ENCODE measurements at places on chromosomes 4 and X.

- DNase-seq = no peak
Measured at GRCh38 chr4:70298051-70298450, 36.7 kb upstream of the CABS1 start.

DNA sequence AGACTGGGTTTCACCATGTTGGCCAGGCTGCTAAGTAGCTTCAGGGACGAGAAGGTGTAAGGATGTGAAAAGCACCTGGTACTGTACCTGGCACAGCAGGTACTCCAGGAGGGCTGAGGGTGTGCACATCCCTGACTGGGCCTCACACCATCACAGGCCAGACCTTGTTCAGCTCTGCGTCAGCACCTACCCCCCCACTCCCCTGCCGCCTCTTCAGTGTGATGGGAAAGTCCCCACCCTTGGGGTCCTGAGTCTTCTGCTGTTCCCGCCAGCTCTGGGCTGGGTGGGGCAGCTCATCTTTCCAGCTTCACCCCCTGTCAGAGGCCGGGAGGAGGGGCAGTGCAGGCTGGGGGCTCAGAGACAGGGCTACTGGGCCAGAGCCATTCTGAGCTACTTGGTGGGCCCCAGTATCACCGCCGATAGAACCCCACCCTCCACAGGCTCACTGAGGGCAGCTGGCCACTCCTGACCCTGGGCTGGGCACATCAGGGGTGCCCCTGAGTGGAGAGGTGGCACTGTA is 6.7 kb upstream of the SH3BP2 start:
- DNase-seq = no peak

DNA sequence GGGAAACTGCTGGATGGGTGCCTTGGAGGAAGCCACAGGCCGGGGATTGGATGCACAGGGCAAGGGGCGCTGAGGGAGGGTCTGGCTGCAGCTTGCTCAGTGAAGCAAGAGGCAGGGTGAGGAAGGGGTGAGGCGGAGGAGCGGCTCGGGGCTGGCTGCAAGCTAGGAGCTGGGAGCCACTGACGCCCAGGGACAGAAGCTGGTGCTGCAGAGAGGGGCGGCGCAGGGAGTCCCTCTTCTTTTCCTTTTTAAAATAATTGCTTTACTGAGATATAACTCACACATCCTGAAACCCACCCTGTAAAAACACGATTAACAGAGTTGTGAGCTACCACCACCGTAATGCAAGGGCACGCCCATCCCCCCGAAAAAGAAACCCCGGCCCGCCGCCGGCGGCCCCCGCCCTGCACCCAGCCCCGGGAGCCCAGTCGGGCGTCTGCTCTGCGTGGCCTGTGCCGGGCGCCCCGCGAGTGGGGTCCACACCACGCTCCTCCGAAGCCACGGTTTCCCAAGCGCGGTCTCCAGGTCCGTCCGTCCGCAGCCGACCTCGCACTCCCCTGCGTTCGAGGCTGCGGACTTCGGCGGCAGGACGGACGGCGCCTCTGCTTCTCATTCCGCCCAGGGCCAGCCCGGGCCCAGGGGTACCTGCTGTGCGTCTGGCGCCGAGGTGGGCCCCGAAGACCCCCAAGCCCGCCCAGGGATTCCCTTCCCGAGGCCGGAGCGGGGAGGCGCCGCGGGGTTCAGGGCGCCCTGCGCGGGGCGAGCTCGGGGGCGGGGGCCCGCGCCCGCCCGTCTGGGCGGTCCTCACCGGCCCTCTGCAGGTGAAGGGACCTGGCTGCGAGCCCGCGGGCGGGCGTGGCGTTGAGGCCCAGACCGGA is 866 bp upstream of the UVSSA start:
- no peak for DNase-seq

DNA sequence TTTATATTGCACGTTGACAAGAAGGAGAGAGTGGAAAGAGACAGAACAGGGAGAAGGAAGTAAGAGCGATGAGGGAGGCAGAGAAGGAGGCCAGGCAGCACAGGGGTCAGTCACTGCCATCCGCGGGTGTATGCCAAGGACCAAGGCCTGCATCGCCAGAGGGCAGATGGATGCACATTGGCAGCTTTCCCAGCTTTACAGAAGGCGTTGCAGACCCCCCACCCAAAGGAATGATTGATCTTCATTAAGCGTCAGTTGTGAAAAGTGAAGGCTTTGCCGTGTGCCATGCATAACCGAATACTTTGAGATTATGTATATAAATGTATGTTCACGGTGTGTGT is 21.6 kb downstream of the PIGG start:
- no peak for DNase-seq

DNA sequence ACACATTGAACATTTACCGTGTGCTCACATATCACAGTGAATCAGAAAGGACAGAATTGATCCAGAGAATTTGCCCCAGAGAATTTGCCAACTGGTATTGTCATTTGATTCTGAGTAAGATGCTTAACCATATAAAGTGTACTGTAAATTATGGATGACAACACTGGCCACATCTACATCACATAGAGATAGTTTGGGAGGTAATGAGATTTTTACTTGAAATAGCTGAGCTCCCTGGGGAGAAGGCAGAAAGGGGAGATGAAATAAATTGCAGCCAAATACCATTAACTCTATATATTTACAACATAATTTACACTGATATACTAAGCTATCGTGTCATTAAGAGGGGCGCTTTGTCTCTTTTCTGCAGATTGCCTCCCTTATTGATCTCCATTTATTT is 564.0 kb downstream of the KCNIP4 start:
- DNase-seq = no peak

DNA sequence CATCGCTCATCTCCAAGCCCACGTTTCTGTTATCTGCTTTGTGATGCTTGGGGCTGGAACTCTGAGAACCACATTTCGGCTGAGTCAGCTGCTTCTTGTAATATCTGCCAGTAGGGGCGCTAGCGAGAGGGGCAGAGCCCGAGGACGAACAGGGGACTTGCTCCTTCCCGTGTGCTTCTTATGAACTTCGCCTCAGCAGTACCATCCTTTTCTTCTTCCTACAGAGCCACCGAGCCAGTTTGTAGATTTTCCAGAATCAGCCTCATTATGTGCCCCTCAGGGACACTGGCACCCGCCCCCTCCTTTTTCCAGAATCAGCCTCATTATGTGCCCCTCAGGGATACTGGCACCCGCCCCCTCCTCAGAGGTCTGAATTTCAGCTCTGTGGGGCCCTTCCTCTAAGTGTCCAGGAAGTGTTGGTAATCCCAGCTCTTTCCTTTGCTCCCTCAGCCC is 441.7 kb upstream of the RASGEF1B start:
- peak; percentile 1 for DNase-seq

DNA sequence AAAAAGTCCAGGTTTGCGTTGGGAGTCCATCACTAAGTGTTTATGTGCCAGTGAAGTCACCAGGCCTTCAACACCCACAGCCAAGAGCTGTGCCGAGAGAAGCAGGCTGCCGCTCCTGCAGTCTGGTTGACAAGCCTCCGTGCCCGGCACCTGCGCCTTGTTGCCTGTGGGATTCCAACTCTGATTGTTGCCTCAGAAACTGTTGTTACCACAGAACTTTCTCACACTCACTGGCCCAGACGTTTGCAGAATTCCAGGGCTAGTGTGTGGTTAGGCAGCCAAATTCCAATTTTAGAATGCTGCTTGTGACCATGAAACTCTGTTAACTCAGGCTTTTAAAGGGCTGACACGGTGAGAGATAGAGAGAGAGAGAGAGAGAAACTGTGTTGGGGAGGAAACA is 119.5 kb upstream of the LIMCH1 start:
- no peak for DNase-seq

GRCh38 chr4:88737307-88737941 is 39.8 kb upstream of the NAP1L5 start:
- DNase-seq = no peak

GRCh38 chr4:128220286-128221235 is 67.1 kb downstream of the PGRMC2 start:
- no peak for DNase-seq

DNA sequence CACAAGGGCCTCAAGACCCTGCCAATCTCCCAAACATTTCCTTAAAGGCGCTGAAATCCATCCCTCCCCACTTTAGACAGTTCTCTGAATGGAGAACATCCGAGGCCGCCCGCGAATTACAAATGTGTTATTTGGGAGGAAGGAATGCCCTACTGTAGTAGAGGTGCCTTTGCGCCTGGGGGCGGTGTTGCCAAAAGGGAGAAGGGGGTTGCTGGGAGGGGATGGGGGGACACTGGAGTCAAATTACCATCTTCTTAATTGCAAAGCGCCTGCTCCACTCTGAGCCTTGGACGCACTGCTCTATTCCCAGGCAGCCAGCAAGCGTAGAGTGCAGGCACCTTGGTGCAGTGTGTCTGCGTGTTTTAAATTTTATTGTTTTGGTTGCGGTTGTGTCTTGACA is 2.7 kb downstream of the TMEM255A start:
- DNase-seq = no peak

- DNase-seq = no peak
Measured at GRCh38 chrX:55210931-55211677, 9.0 kb upstream of the PAGE5 start.

GRCh38 chr4:95267081-95267480 is 281.7 kb downstream of the UNC5C start:
- no peak for DNase-seq

DNA sequence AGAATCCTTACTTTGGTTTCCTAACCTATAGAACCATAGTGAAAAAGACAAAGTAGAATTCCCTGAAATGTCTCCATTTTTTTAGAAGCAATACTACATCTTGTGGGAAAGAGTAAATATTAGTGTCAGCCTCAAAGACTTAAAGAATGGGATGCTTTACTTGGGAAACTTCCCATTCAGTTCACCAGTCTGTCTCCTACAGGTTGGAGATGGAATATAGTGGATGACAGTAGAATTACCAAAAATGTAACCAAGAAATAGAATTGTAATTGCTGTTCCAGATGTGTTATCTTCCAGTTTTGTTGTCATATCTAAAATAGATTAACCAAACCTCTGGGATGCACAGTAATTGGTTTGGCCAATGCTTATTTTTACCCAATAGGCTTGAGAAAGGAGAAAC is 338.6 kb upstream of the GRID2 start:
- no peak for DNase-seq

- DNase-seq = no peak
Measured at GRCh38 chr4:71025654-71026053, 32.2 kb downstream of the DCK start.

DNA sequence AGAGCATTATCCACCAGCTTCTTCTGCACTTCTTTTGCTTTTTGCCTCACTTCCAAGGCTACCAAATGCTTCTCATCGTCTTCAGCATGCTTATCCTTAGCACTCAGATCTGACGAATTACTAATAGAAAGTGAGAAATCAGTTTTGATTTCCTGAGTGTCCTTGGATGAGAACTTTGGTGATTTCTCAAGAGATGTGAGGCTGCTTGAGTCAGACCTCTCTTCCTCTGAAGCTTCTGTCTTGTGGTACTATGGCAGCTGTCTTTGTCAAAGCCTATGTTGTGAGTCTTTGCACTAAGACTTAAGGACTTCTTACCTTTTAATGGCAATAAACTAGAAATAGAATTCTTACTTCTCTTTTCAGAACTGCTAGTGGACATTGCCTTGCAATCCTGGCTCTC is 169.9 kb downstream of the CPE start:
- no peak for DNase-seq

- no peak for DNase-seq
Measured at GRCh38 chr4:106165351-106166010, 150.5 kb downstream of the TBCK start.

DNA sequence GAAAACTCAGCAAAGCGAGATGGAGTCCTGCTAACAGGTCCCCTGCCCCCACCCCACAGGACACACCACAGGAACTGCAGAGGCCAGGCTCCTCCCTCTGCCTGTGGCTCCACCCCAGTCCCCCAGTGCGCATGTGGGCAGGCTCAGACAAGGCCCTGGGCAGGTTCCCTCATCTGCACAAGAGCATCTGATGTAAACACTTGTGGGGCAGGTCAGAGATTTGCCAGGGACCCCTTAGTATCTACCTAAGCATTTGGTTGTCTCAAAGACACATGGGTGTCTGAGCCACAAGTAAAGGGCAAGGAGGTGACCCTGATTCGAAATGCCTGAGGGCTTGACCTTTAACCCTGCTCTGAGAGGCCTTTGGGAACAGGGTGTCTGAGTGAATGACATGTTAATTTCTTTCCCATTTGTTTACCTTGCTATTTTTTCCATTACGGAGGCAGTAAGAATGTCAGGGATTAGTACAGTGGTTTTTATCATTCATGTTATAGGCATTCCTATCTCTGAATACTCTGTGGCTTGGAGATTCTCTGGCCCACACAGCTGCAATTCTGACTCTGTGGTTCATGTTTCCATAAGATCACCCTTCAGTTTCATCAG is 85.3 kb downstream of the ZNF518B start:
- DNase-seq = no peak

- DNase-seq = no peak
Measured at GRCh38 chr4:13562876-13563275, 18.6 kb upstream of the NKX3-2 start.

DNA sequence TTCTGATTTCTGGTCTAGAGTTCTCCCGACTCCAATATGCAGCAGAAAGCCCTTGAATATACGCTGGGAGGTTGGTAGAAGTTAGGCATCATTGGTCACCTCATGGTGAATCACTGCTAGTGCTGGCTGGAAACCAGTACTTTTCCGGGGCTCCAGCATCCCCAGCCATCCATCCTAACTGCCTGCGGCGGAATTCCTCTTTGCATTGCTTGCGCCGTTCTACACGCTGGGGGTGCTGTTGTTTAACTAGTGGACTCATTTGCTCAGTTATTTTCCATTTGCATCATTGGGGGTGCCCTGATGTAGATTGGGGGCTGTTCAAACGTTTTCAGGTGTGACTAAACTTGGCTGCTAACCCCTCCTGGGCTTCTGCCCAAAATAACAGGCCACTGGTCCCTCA is 23.3 kb upstream of the GPR50 start:
- DNase-seq = no peak

GRCh38 chr4:183250831-183251230 is 69.2 kb downstream of the CLDN22 start:
- DNase-seq = no peak

DNA sequence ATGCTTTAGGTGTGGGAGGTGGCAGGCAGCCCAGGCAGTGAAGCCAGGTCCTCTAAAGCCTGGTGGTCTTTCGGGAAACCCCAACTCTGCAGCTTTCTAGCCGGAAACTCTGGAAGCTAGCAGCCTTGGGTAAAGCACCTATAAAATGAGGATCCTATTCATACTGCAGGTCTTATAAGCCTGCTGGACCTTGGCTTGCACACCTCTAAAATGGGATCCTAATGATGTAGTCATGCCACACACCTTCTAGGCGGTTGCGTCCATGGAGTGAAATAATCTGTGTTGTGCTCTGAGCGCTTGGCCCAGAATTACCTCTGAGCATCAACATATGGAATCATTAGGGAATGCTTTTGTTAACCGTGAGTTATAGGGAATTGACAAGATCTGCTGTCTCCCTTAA is 36.0 kb upstream of the STS start:
- no peak for DNase-seq

DNA sequence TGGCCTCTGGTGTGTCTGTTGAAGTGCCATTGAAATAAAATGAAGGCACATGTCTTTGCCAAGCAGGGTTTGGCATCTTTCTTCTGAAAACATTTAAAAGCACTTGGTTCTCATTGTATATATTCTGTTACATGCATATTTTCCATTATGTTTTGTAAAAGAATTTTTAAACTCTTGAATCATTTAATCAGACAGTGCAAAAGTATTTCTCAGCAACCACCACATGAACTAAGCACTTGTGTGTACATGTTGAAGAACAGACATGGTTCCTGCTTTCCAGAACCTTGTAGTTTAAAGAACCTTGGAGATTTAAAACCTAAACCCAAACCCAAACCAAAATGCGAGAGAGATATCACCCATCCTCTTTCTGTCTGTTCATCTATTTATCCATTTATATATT is 220.3 kb upstream of the GIMD1 start:
- DNase-seq = no peak
